CD4-positive, alpha-beta T cell treated with Interleukin-2 at 100 ng/mL for 4 hours (primary cell): ENCODE measurements at places on chromosomes 5 and 9.

GRCh38 chr5:150070821-150071220 lies 15.5 kb downstream of the CSF1R start:
- no peak for DNase-seq

- peak; percentile 19 for DNase-seq
These were observed 18.7 kb downstream of the HSD17B4 start for GRCh38 chr5:119470851-119471451.

GRCh38 chr9:16407617-16408016 lies 462.9 kb downstream of the BNC2 start:
- DNase-seq: no peak

DNA sequence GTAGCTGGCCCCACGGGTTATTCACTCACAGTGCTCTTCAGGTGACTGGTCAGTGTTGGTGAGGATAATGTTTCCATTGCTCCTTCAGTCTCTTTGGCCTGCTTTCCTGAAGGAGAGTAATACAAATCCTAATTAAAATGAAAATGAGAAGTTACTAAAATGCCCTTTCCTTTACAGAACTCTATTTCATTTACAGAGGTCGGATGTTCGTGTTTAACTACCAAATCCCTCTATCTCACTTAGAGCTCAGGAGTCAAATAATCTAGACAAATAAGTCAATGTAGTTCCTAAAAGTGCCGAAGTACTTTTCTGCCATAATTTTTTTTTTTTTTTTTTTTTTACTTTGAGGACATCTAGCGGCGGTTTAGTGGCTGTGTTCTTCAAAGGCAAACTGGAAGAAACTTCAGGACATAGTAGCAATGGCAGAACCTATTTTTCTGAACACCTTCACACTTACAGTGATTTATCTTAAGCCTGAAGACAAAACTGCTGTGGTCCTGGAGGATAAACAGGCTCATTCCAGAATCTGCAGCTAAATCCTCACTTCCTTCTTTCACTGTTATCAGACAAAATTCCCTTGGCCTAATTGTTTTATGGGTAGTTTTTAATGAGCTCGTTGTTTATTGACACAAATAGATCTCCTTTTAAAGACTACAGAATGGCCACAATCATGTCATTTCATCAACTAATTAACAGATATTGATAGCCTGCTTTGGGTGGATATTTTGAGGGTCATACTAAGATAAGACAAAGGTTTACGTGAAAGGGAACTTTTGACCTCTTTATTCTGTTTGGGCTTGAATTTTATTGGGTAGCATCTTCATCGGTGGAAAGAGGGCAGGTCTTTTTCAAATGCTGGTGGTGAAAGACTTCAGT lies 207.6 kb upstream of the DMRTA1 start:
- DNase-seq: peak; percentile 18

DNA sequence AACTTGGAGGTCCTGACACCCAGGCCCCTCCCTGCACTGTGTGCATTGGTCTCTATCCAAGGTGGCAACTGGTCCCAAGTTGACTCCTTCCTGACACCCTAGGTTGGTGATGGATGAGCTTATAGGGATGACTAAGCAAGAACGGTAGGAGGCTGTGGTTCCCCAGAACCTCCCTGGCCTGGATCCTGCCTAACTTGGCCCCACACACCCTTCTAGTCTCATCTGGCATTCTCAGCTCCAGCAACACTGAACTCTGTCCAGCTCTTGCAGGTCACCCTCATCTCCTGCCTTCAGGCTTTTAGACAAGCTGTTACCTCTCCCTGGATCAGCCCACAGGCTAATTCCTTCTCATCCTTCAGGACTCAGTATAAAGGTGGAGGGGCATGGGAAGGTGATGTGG lies 16.5 kb downstream of the AQP3 start:
- no peak for DNase-seq

- DNase-seq: no peak
These were observed 2.6 kb downstream of the PKD2L2 start for GRCh38 chr5:137891849-137892248.

DNA sequence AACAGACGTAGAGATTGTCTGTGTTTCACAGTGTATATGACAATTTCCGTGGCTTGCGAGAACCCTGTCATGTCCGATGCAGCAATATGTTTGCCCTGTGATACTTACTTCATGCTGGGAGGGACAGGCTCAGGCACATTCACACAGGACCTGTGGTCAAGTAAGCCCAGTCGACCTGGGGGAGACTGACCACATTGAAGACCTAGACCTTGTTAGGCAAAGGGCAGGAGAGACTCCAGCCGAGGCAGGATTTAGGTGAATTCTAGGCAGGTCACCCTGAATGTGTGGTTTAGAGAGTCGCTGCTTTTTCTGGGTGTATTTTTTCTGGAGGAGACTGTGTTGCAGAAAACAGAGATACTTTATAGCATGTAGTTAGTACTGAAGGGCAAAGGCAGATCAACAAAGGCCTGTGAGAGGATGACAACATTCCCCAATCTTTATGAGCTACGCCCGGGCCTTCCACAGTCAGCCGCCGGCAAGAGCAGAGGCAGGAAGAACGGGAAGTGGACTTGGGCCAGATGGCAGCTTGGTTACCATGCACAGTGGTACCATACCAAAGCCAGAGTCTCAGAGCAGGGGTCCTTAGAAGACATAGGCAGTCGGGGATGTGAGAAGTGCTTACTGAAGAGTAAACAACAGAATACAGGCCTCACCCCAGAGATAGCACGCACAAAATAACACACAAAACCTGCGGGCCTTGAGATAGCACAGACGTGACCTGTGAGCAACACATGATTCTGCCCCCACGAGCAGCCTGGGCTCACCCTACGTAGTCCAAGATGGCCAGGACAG lies 220.7 kb downstream of the CACNA1B start:
- no peak for DNase-seq

DNA sequence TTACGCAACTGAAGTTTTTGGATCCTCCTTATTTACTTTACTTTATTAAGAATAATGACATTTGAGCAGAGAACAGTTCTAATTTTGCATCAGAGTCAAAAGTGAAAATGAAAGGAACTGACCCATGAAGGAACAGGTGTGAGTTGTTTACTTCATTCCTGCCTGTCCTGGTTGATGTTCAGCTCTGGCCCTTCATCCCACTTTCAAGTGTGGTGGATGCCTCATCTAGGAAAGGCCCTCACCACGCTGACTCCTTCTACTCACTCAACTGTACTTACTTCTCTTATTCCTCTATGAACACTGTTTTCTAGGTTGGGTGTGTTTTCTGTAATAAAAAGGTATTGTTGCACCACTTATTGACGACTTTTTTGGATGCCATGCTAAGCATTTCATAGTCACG lies 61.8 kb upstream of the PLEKHG4B start:
- no peak for DNase-seq

DNA sequence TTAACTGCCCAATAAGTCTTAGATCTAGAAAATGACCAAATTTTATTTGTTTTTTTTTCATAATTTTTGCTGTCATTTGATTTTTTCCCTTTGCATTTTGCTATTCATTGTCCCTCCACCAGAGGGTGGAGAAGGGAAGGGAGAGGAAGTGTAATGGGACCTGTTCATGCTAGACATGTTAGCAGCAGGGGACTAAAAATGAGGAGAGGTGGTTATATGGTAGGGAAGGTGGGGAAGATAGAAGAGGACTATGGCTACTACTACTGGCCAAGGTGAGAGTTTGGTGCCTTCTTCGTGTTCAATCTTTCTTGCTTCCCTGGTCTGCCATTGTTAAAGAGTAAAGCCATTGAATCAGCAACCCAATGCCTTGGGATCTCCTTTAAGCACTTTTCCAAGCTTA lies 6.4 kb downstream of the GRIA1 start:
- DNase-seq: no peak

- DNase-seq: no peak
These were observed 6.6 kb downstream of the OTULINL start for GRCh38 chr5:14588145-14588544.

- no peak for DNase-seq
These were observed 57.8 kb upstream of the LHFPL2 start for GRCh38 chr5:78706381-78706780.

- peak; percentile 54 for DNase-seq
These were observed 72.6 kb downstream of the PIK3R1 start for GRCh38 chr5:68287976-68288706.
